Activated CD4-positive, alpha-beta memory T cell treated with anti-CD3 and anti-CD28 coated beads for 36 hours (primary cell): ENCODE measurements at places on chromosomes 1 and 21.

- DNase-seq: no peak
Observed at GRCh38 chr1:113993072-113993471, 13.8 kb downstream of the OLFML3 start.

- DNase-seq: no peak
Observed at GRCh38 chr1:17632541-17633184, 93.2 kb downstream of the ARHGEF10L start.

- no peak for DNase-seq
Observed at GRCh38 chr1:159171688-159172501, 480 bp downstream of the CADM3 start.

DNA sequence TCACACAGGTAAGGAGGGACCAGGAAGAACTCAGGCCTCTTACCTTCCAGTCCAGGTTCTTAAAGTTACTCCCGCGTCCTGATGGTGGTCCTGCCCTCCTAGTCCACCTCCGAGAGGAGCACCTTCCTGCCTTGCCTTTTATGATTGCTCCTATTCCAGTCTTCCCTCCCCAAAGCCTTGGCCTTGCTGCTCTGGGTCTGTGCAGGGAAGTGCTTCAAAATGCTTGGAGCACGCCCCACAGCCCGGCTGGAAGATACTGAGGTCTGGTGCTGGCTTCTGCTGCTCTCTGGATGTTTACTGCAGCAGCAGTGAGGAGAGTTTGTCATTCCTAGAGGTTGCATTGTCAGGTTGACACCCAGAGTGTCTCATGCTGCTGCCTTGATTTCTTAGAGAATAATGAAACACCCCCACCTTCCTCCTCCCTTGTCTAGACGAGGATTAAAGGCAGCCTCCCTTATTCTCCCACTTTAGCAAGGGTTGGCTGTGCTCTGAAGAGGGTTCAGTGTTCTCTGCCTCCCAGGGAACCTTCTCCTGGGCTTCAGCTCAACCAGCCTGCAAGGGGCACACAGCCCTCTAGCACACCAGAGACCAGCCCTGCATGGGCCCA, 142.2 kb upstream of the CACNA1E start:
- DNase-seq: no peak
